ENCODE measurements at places on chromosomes 1 and 21.

GRCh38 chr1:34739613-34740012 is 15.2 kb upstream of the GJB5 start:
- DNase-seq: no peak

- DNase-seq: no peak
These were observed 481.3 kb downstream of the CAMTA1 start for GRCh38 chr1:7266561-7266960.

- DNase-seq: no peak
These were observed 485 bp downstream of the SIPA1L2 start for GRCh38 chr1:232629250-232630046.

DNA sequence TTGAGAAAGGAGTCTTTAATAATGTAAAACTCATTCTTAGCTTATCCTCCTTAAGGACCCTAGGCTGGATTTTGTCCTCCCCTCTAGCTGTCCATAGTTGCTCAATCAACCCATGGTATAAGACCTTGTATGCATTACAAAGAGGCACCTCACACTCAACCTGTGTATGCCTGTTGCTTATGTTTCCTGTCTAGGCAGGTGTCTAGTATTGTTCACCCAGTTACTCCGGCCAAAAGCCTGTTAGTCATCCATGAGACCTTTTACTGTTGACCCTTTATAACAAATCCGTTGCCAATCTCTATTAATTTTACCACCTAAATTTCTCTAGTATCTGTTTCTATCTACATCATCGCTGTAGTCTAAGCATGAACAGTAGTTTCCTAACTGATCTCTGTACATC is 3.7 kb downstream of the LYPLAL1 start:
- no peak for DNase-seq

DNA sequence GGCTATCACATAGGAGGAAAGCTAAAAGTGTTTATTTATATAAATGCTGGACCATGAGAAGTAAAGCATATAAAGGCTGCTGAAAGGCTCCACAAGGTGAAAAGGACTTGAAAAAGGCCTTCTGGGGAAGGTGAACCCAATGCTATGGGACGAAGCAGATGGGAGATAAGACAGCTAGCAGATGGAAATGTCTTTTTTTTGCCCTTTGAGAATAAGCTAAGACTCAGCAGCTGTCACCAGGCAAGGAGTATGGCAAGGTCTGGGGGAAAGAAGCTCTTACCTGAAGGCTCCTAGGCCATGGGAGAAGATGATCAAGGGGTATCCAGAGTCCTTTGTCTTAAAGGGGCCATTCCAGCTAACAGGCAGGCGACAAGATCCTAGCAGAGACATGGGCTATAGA is 9.9 kb downstream of the PAFAH2 start:
- peak; percentile 71 for DNase-seq

DNA sequence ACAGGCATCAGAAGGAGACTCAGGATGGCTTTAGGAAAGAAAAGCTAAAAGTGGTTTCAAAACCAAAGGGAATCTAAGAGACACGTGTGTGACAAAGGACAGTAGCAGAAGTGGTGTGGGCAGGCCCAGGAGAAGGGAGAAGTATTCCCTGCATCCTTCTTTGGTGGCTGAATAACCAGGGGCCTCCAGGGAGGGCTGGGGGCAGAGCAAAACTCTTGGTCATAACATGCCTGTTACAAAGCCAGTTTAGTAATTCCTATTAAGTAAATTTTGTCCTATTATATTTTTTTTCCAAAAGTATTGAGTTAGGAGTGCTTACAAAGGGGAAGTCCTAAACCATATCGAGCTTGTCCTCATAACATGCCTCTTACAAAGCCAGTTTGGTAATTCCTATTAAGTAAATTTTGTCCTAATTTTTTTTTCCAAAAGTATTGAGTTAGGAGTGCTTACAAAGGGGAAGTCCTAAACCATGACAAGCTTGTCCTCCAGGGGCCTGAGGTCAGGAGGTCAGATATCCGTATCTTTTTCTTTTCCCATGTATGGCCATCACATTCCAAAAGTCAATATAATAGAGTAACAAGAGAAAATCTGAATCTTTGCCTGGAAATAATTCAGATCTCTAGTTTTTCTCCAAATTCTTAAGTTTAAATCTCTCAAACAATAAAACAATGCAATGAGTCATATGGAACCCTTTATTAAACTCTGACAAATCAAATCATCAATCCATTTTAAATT is 509.2 kb downstream of the LTN1 start:
- DNase-seq: no peak

GRCh38 chr1:43932786-43933385 is 715 bp upstream of the ARTN start:
- no peak for DNase-seq

DNA sequence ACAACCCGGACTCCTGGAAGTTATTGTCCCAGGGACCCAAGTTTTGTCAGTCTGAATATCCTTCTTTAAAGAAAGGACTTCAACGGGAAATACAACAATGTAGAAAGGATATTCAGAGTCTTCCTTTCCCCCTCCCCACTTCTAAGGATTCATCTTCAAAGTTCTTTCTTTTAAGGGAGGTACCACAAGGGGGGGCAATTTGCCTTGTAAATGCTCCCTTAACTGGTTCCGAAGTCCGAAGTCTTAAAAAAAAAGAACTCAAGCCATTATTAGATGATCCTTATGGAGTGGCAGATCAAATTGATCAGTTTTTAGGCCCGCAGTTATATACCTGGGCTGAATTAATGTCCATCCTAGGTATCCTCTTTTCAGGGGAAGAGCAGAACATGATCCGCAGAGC is 47.0 kb downstream of the SERINC2 start:
- DNase-seq: no peak

DNA sequence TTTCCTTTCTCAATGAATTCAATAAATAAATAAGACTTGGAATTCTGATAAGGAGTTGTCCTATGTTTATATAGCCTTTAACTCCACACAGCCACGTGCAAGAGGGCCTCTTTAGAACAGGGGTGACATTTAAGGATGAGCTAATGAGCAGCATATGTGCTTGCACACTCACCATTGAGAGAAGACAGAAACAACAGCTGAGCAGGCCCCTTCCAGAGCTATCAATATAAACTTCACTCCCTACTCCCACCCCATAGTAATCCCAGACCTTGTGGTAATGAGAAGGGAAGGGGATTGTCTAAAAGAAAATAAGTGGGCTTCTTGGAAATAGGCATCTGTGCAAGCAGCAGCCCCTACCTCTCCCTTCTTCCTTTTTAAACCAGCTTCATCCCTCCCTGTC is 176.0 kb downstream of the SEC16B start:
- no peak for DNase-seq

DNA sequence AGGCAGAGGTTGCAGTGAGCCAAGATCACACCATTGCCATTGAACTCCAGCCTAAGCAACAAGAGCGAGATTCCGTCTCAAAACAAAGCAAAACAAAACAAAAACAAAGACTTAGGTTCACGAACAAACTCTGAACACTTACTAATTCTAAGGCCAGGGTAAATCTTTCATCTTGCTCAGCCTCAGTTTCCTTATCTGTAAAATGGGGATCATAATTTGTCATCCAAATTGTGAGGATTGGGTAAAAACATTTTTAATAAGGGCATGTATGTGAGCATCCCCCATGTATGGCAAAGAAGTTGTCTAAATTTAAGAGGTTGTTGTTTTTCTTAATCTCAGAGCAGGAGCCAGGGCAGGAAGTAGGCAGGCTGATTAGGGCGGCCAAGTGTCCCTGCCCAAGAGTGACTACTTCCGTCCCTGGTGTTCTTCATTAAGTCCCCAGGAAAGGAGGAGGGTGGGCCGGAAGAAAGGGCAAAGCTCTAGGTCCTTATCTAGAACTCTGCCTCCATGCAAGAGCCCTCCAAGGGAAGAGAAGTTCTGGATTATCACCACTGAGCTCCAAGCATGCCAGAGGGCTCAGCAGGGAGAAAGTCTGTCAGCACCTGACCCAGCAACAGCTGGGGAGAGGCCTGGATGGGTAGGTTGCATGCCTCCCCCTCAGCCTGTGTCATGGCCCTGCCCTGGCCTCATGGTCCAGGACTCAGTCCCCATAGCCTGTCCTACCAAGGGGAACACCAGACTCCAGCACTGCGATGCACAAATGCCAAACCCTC is 49.9 kb upstream of the CLIC4 start:
- DNase-seq: no peak

GRCh38 chr1:112264010-112264409 is 132.0 kb upstream of the CTTNBP2NL start:
- DNase-seq: no peak

GRCh38 chr1:160171980-160172379 is 18.4 kb upstream of the CASQ1 start:
- DNase-seq: no peak

DNA sequence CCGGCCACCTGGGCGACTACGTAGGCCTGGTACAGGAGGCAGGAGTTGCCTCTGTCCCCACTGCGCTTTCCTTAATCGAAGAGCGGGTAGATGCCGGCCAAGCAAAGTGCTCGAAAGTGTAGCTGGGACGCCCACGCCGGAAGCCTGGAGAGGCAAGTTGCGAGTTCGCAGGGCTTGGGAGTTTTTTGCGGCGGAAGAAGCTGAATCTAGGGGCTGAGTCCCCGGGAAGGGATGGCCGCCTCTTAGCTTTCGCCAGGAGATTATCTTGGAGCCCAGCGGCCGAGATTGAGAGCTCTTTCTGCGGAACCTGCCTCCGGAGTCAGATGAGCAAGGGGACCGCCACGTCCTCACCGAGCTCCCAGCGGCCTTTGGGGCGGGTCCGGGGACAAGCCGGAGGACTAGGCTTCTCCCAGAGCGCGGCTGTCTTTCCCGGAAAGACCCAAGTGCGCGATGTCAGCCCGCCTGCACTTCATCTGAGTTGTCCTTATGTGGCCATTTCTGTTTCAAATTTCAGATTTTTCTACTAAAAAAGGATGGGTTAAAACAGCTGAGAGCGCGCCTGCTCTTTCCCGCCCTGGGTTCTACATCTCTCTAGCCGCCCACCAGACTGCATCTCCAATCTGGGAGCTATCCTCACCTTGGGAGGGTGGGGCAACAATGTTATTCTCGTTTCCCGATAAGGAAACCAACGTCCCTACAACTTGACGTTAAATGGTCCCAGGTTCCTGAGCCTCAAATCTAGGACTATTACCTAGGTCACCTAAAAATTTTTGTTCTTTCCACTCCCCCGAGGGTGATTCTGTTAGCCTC is 12.4 kb upstream of the TBX15 start:
- no peak for DNase-seq

DNA sequence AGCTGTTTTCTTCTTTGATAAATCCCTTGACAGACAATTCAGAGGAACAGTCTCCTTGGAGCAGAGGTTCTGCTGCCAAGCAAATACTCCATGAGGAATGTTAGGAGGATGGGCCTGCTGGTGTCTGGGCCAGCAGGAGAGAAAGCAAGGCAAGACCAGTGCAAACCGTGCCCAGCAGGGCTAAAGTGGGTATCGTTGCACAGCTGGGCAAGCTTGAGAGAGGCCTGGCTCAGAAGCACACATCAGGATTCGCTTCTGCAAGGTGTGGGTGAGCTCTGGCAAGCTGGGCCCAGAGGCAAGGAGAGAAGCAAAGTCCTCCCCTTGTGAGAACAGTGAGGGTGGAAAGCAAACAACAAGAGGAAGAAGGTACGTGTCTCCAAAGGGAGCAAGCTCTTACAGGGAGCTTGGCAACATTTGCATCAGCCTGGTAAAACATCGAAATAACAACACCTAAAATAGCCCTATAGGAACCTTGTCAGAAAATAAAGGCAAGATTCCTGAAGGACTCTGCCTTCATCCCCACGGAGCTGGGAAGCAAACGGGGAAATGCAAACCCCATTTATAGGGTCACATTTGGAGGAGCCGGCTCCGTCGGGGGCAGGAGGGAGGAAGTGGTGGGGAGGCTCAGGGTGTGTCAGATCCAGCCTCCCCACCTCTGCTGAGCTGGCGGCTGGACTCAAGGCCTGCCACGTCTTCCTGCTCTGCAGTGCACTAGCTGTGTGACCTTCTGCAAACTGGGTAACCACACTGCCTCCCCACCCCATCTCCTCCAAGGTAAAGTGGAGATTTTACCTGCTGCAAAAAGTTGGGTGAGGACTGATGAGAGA is 62.3 kb upstream of the HIVEP3 start:
- DNase-seq: no peak

DNA sequence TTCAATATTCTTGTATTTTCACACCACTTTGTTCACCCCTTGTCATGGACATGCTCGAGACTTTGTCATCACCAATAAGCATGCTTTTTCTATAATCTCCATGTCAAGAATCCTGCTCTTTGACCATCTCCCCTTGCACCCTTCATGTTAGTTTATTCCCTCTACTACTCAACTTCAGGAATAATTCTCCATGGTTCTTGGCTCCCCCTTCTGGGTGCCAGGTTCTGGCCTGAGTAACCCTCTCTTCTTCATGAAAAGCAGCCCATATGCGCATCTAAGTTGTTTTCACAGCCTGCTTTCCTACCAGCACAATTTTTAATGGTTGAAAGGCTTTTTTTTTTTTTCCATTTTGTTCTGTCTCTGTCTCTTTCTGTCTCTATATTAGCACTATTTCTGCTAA is 160.7 kb downstream of the LEPR start:
- no peak for DNase-seq

DNA sequence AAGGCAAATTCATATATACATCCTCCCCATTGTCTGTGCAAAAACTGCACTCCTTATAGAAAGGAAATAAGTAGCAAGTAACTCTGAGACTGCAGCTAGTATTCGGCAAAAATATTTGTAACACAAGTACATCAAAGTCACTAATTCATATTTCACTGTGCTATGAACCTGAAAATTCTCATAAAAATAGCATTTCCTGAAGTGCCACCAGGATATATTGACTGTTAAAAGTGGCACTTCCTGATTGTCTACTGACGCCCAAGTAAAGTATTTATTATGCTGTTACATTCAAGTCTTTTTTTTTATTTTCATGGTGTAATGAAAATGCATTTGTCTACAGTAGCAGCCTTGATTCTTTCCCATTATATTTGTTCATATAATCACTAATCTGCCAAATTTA is 673.8 kb downstream of the PTPRC start:
- no peak for DNase-seq

GRCh38 chr1:156750191-156750672 is 1.2 kb downstream of the HDGF start:
- DNase-seq: no peak

- no peak for DNase-seq
These were observed 107.5 kb upstream of the SIM2 start for GRCh38 chr21:36591326-36591970.

GRCh38 chr1:14366091-14367018 is 232.1 kb upstream of the KAZN start:
- peak; percentile 28 for DNase-seq

DNA sequence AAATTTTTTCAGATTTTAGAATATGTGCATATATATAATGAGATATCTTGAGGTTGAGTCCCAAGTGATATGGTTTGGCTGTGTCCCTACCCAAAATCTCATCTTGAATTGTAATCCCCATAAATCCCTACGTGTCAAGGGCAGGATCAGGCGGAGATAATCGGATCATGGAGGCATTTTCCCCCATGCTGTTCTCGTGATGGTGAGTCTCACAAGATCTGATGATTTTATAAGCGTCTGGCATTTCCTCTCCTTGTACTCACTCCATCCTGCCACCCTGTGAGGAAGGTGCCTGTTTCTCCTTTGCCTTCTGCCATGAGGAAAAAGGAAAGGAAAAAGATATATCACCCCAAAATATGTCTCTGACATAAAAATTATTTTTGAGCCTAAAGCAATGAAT is 64.6 kb downstream of the TOR3A start:
- DNase-seq: peak; percentile 90

All from NCI-H524 treated with DMSO at 0.1 percent for 48 hours (cell line).